Activated CD8-positive, alpha-beta memory T cell treated with anti-CD3 and anti-CD28 coated beads for 48 hours (primary cell): ENCODE measurements at places on chromosomes 6 and 20.

DNA sequence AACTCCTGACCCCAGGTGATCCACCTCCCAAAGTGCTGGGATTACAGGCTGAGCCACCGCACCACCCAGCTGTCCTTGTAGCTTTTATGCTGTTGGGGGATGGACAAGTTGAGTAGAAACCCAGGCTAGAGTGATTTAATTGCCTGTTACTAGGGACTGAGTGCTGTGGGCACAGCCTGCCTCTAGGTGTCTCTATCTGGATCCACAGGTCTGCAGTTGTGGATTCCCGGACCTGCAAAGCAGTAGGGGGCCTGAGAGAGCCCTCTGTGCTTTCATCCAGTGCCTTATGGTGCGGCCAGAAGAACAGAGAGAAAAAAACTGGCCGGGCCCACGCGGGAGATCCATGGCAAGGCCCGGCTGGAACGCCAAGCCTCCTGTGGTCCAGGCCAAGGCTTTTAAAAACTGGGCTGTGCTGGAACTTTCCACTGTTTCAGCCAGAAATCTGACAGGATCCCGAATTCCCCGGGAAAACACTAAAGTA is 5.2 kb downstream of the SIRPA start:
- no peak for DNase-seq

GRCh38 chr6:3013486-3013885 is 13.8 kb downstream of the NQO2 start:
- DNase-seq = no peak

GRCh38 chr6:134516582-134516981 is 198.7 kb upstream of the SGK1 start:
- no peak for DNase-seq

- DNase-seq = no peak
These were observed 120.7 kb upstream of the KCNG1 start for GRCh38 chr20:51143652-51144051.

- DNase-seq = no peak
These were observed 3.8 kb downstream of the TRIM15 start for GRCh38 chr6:30167101-30167500.

- no peak for DNase-seq
These were observed 16.1 kb downstream of the PCMTD2 start for GRCh38 chr20:64271636-64272035.

- no peak for DNase-seq
These were observed 15.0 kb downstream of the ADNP start for GRCh38 chr20:50916257-50916656.

- DNase-seq = no peak
These were observed 101.5 kb downstream of the NOL4L start for GRCh38 chr20:32483351-32484224.

DNA sequence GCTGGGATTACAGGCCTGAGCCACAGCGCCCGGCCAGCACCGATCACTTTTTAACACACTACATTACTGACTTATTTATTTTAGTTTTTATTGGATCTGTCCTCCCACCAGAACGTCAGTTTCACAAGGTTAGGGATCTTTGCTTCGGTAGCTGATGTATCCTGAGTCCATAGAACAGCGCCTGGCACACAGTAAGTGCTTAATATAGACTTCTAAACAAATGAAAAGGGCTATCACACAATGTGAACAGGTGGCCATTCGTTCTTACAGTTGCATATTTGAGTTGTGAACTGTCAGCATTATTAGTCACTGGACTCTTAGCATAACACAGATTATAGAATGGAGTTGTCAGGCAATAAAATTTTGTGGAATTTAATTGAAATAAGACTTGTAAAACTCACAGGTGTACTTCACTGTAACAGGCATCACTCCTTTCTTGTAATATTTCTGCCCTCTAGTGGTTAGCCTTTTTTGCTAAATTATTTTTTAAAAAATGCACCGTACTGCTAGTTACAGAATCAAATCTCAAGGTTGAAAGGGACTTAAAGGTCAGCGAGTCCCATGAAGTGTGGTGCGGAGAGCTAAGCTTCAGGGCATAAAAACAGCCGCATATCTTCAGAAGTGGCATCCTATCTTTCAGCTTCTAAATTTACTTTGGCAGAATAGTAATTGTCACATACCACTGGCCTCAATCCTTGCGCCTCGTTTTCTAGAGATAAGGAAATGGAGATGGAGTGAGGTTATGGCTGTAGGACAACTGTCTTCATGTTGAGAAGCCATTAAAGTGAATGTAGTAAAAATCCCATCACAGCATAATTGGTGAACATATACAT is 3.4 kb upstream of the TBC1D7 start:
- DNase-seq = no peak

GRCh38 chr20:47865912-47866311 is 80.6 kb upstream of the SULF2 start:
- no peak for DNase-seq

GRCh38 chr6:45678285-45678607 is 300.5 kb upstream of the SUPT3H start:
- DNase-seq = no peak

GRCh38 chr6:159328052-159328451 is 158.9 kb downstream of the FNDC1 start:
- no peak for DNase-seq

GRCh38 chr6:13517116-13517515 is 29.7 kb upstream of the GFOD1 start:
- no peak for DNase-seq

GRCh38 chr6:91106083-91106482 is 519.2 kb upstream of the MAP3K7 start:
- DNase-seq = no peak

GRCh38 chr6:115617031-115617430 is 443.7 kb downstream of the FRK start:
- DNase-seq = no peak

DNA sequence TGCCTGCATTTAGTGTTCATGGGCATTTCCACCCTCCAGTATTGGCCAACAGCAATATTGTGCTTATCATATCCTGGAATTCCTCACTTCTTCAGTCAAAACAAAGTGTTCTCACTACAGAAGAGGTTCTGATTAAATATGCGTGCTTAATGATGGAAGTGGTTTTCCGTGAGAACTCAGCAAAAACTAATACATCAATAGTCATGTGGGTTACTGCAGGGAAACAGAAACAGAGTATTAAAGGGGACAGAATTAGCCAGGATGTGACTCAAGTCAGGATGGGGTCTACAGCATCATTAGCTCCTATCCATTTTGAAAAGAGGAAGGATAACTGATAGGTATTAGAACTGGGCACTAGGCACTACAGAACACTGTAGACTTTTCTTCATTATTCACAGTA is 384.6 kb downstream of the CDKAL1 start:
- no peak for DNase-seq

- DNase-seq = no peak
These were observed 9.4 kb downstream of the LAMA5 start for GRCh38 chr20:62357681-62358080.

DNA sequence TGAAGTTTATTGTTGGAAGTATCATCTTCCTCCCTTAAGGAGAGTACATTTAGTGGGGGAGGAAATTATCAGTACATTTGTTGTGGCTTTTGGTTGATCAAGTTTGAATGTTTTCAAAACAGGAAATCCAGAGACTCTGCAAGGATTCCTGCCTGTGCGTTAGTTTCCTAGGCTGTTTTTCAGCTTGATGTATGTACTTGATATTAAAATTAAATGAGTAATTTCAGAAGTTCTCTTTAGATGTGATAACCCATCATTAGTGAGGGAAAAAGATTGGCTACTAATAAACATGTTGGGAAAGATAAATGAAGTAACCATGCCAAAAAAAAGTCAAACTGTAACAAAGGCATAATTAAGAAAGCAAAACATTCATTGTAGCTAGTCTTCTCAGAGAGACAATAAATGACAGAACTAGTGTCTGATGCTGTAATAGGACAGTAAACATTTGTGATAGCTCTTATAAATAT is 88.0 kb upstream of the TULP1 start:
- DNase-seq = no peak

DNA sequence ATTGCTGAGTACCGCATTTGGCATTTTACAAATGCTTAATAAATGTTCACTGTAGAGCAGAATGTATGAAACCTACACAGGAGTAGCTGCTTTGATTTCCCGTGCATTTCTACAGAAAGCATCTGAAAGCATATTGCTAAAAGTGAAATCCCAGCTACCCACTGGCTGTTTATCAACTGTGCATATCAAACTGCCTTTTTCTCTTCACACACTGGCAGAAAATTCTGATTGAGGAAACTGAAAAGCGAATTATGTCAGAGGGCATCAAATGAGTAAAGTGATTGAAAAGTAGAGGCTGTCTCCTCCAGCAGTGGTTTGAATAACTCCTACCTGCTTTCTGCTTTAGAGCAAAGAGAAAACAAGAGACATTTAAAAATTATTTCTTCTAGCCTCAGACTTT is 28.0 kb downstream of the STX11 start:
- DNase-seq = no peak
